Mammary epithelial cell (primary cell): ENCODE measurements at places on chromosomes 7 and 10. TPM values are rescaled to one million over a fixed set of nuclear protein-coding genes. Genes with fewer than 3 reads are reported as not detected.

Gene PRKCQ
- 5.3 TPM for total RNA-seq

Gene ACSM6
- total RNA-seq = not detected

Gene GPRIN2
- total RNA-seq = 0.54 and 0.96 TPM in 2 replicates

Gene RSPH10B
- not detected for total RNA-seq

Gene SDK1
- total RNA-seq = 2.0 and 4.0 TPM in 2 replicates

Gene CDHR3
- 3.2 TPM for total RNA-seq

Gene COX15
- 26.5 and 41.5 TPM in 2 replicates for total RNA-seq

Gene AEBP1
- total RNA-seq = 16.7 TPM

Gene ZNF804B
- not detected for total RNA-seq

Gene ANKRD61
- not detected for total RNA-seq

Gene RINT1
- total RNA-seq = 15.8 TPM

Gene FAM20C
- total RNA-seq = 48.5 TPM

Gene AMPH
- not detected in 2 replicates for total RNA-seq

Gene GNGT1
- not detected in 2 replicates for total RNA-seq

Gene BMS1
- 22.5 and 23.5 TPM in 2 replicates for total RNA-seq

Gene HGF
- 0.17 TPM for total RNA-seq

Gene SPDYE2
- not detected in 2 replicates for total RNA-seq

Gene EPHB6
- 0.66 TPM in 1 of 2 replicates, not detected in the other for total RNA-seq

Gene CCDC3
- 3.2 and 3.7 TPM in 2 replicates for total RNA-seq

Gene GTF2IRD2
- 11.4 and 17.9 TPM in 2 replicates for total RNA-seq

Gene PDIA4
- total RNA-seq = 175 and 183 TPM in 2 replicates

Gene HMX2
- not detected for total RNA-seq

Gene PPA1
- total RNA-seq = 218 TPM

Gene AKR1C8
- total RNA-seq = not detected

Gene FAM25G
- 2.9 and 4.1 TPM in 2 replicates for total RNA-seq

Gene AOAH
- 0.33 TPM for total RNA-seq

Gene NYAP1
- total RNA-seq = 0.80 and 1.5 TPM in 2 replicates

Gene SUN3
- total RNA-seq = 0.45 TPM in 2 replicates

Gene GSTO2
- total RNA-seq = 26.8 and 38.6 TPM in 2 replicates

Gene SLC26A4
- 0.08 TPM in 1 of 2 replicates, not detected in the other for total RNA-seq

Gene ABCB1
- total RNA-seq = 1.8 TPM

Gene GPR26
- not detected in 2 replicates for total RNA-seq

Gene LRRN3
- total RNA-seq = not detected in 2 replicates

Gene SEMA4G
- 1.3 and 3.7 TPM in 2 replicates for total RNA-seq

Gene SNX10
- 6.0 TPM for total RNA-seq

Gene RPEL1
- 0.17 TPM for total RNA-seq

Gene OGDHL
- total RNA-seq = 0.33 TPM

Gene GRID2IP
- not detected in 2 replicates for total RNA-seq

Gene HOXA5
- 11.0 TPM for total RNA-seq

Gene ACSL5
- 0.17 TPM for total RNA-seq

Gene CYP2C19
- total RNA-seq = not detected in 2 replicates

Gene PIP
- not detected for total RNA-seq

Gene PDE6C
- not detected for total RNA-seq

Gene AZGP1
- total RNA-seq = 9.3 TPM

Gene NRAP
- total RNA-seq = not detected in 2 replicates

Gene TRPV5
- total RNA-seq = not detected in 2 replicates

Gene PSAP
- total RNA-seq = 1,757 TPM

Gene RELN
- 0.50 TPM for total RNA-seq

Gene LRIT2
- not detected in 2 replicates for total RNA-seq

Gene NPS
- not detected for total RNA-seq

Gene LAMB1
- total RNA-seq = 196 and 219 TPM in 2 replicates
